ENCODE measurements at places on chromosomes 4 and X. TPM values are rescaled to one million over a fixed set of nuclear protein-coding genes. Genes with fewer than 3 reads are reported as not detected.

Gene MAGEB18
- not detected for total RNA-seq

Gene SMIM31
- total RNA-seq, result not detected

Gene TMEM150C
- total RNA-seq, result 0.43 TPM

Gene DCUN1D4
- total RNA-seq, result 36.4 TPM

Gene VCX3B
- not detected for total RNA-seq

Gene WDR17
- 0.64 TPM for total RNA-seq

Gene ATP5ME
- 72.5 TPM for total RNA-seq

Gene INTU
- total RNA-seq, result 7.4 TPM

Gene TBC1D1
- 101 TPM for total RNA-seq

Gene DTHD1
- total RNA-seq, result not detected

Gene PRR32
- total RNA-seq, result not detected

Gene TEC
- total RNA-seq, result 0.32 TPM

Gene FGD1
- total RNA-seq, result 11.0 TPM

Gene MAGEB2
- not detected for total RNA-seq

Gene MAOB
- under 0.01 TPM for total RNA-seq

Gene RAB9B
- 0.64 TPM for total RNA-seq

Gene DMRTC1
- not detected for total RNA-seq

Gene MAGEB10
- total RNA-seq, result not detected

Gene RPA4
- total RNA-seq, result 0.43 TPM

Gene BMX
- under 0.01 TPM for total RNA-seq

Gene KCND1
- 2.6 TPM for total RNA-seq

Gene COX7B2
- total RNA-seq, result not detected

Gene DCAF8L2
- not detected for total RNA-seq

Gene TSPAN6
- 44.5 TPM for total RNA-seq

Gene EFHC2
- total RNA-seq, result 0.32 TPM

Gene ADH7
- total RNA-seq, result not detected

Gene ELOVL6
- total RNA-seq, result 25.0 TPM

Gene USP17L30
- total RNA-seq, result not detected

Gene CITED1
- not detected for total RNA-seq

Gene HTR2C
- total RNA-seq, result under 0.01 TPM

Gene PPP1R2C
- total RNA-seq, result not detected

Gene CXCL10
- under 0.01 TPM for total RNA-seq

Gene SLC6A8
- 12.2 TPM for total RNA-seq

Gene PDE6B
- under 0.01 TPM for total RNA-seq

Gene GPM6B
- total RNA-seq, result 1.3 TPM

Data from fibroblast of villous mesenchyme (primary cell).